Peyer's patch (tissue), 4 donors: ENCODE measurements at places on chromosomes 1 and 21. TPM values are rescaled to one million over a fixed set of nuclear protein-coding genes. Genes with fewer than 3 reads are reported as not detected.

DNA sequence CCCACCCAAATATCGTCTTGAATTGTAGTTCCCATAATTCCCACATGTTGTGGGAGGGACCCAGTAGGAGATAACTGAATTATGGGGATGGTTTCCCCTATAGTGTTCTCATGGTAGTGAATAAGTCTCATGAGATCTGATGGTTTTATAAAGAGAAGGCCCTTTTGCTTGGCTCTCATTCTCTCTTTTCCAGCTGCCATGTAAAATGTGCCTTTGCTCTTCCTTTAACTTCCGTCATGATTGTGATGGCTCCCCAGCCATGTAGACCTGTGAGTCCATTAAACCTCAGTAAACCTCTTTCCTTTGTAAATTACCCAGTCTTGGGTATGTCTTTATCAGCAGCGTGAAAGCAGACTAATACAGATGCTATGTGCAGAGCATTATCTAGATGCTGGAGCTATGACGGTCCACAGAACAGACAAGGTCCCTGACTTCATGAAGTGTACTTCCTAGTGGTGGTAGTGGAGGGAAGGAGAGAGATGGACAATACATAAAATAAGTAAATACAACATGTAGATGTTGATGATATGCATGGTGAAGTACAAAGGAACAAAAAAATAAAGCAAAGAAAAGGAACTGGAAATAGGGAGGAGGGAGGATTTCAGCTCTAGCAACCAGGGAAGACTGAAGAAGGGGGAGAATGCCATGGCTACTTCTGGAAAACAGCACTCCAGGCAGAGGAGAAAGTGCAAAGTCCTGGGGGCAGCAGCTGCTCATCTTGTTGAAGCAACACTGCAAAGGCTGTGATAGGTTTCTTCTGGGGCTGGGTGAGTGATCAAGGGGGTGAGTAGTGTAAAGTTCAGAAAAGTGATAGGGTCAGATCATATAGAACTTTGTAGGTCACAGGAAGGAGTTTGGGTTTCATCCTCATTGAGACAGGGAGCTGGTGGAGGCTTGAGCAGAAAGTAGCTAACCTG lies 6.8 kb upstream of the RCAN1 start:
- no peak for DNase-seq

- DNase-seq: no peak
These were observed 705.4 kb upstream of the B3GALT2 start for GRCh38 chr1:193891788-193892187.

DNA sequence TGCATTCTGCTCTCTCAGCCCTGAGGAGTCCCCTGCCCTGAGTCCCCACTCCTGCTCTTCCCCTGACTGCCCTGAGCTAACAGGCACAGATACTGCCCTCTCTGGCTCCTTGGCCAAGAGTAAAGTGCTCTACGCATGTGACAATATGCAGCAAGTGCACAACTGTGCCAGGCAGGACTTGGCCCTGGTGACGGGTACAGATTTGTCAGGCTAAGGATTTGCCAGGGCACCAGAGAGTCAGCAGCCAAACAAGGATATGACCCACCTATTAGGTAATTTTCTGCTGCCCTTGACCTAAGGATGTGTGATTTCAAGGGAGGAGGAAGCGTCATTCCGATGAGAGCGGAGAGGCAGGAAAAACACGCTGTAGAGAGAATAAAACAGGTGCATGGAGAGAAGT lies 339.0 kb downstream of the PTPRU start:
- no peak for DNase-seq

DNA sequence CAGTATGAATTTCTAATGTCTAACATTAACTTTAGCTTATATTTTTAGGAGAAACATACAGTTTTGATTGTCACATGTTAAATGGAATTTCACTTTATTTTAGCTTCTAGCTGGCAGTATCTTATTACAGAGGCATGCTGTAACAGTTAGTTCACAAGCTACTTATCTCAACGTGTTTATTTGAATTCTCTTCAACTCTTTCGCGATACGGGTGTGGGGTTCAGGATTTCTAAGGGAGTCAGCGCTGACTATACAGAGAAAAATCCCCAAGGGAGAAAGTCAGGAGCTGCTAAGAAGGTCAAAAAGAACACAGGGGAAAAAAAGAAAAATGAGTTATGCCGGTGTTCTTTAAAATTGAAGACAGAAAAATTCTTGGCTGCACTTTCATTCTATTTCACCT lies 296.2 kb downstream of the VAV3 start:
- no peak for DNase-seq

GRCh38 chr1:239987103-239987745 lies 104.5 kb upstream of the FMN2 start:
- DNase-seq: no peak

- DNase-seq: no peak
These were observed 118.9 kb downstream of the TOMM20 start for GRCh38 chr1:235009561-235010306.

DNA sequence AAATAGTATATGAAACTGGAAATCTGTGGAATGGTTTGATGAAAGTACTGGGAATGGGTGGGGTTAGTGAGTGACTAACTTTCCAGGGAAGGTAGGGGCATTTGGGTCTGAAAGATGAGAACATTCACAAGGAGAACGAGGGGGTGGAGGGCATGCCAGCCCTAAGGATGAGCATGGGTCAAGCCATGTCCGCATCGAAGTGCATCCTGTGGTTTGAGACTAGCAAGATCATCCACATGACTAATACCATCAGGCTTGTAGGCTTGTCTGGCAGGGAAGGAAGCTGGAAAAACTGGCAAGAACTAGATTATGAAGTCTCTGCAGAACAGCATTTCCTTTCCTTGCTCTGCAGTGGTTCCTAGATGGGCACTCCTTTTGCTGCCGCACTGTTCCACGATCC lies 70.4 kb upstream of the UBE2U start:
- no peak for DNase-seq

MACO1 gene
- total RNA-seq: 24.5 TPM

FCGR3A gene
- total RNA-seq: not detected

BECN2 gene
- total RNA-seq: not detected

CHIA gene
- not detected for total RNA-seq
